H9 (cell line): ENCODE measurements at places on chromosomes 7 and 10. TPM values are rescaled to one million over a fixed set of nuclear protein-coding genes. Genes with fewer than 3 reads are reported as not detected.

Gene SPDYE2B
- total RNA-seq, result not detected in 2 replicates

Gene VGF
- total RNA-seq, result 37.1 and 39.1 TPM in 2 replicates

DNA sequence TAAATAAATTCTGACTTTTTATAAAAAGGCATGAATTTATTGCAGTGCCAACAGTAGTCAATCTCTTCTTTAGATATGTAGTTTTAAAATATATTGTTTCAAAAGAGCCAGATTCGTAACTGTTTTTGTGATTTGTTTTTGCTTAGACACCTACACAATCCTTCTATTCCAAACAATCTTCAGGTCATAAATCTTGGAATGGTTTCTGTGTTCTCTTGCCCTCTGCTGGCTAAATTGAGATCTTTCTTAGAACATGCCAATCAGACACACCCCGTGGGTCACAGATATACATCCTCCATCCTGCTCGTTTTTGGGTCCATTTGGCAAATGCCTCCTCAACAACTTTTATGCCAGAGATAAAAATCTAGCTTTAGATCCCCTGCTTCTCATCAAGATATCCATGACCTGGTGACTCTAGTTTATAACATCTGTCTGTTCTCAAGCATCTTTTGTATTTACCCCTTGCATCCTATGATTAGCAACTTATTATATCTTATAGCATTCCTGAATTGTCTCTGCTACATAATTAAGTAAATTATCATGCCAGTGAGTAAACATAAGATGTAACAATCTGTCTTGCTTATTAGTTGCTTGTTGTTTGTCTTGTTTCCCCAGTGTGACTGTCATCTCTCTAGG is 35.3 kb upstream of the IFRD1 start:
- no peak for DNase-seq

Gene HOXA5
- not detected in 2 replicates for total RNA-seq
